CD4-positive, alpha-beta T cell treated with Interleukin-4 for 4 hours (primary cell): ENCODE measurements at places on chromosomes 4 and X.

DNA sequence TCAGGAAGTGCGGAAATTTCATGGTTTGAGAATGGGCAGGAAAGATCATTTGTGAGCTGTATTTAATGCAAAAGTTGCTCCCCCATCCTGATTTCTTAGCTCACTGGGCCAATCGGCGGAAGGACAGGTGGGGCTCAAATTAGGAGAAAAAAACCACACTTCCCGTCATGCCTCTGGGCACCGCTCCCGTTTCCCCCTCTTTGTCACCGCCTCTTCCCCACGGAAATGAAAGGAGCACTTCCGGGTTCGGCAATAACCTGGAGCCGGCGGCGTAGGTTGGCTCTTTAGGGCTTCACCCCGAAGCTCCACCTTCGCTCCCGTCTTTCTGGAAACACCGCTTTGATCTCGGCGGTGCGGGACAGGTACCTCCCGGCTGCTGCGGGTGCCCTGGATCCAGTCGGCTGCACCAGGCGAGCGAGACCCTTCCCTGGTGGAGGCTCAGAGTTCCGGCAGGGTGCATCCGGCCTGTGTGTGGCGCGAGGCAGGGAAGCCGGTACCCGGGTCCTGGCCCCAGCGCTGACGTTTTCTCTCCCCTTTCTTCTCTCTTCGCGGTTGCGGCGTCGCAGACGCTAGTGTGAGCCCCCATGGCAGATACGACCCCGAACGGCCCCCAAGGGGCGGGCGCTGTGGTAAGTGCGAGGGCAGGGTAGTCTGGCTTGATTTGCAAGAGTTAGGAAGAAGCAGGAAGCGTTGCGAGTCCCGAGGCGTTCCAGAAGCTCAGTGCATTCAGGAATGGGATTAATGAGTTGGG, at the start of gene TMEM33:
TSS of gene TMEM33 (plus strand) at position 529 of the 751 bp plus-strand sequence. CDS start at position 585, 56 bp downstream.
- DNase-seq = peak; percentile 86

- no peak for DNase-seq
Observed at GRCh38 chr4:99029852-99030251, 34.3 kb downstream of the METAP1 start.

DNA sequence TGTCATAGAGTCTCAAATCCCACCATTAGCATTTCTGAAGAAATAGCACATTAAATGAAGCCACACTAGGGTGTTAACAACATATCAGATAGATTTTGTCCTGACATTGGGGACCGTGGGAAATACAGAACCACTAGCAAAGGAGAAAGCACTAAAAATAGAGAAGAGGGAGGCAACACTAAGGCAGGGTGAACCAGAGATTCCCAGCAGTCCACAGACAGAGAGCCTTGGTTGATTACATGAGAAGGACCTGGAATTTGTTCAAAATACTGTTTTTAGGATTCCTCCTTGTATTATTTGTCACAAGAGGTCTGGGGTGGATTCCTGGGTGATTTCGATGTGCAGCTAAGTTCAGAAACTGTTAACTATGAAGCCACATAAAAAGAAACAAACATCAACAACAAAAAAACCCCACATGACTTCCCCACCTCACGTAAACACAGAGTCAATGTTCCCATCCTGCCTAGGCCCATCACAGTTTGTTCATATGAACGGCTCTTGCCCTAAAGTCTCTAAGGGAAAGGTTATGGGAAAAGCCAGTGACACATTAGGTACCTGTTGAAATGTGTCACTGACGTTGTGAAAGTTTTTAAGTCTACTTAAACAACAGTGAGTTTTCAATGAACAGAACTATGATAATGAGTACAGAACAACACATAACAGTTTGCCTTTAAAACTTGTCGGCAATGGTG, 23.6 kb upstream of the GRSF1 start:
- no peak for DNase-seq

DNA sequence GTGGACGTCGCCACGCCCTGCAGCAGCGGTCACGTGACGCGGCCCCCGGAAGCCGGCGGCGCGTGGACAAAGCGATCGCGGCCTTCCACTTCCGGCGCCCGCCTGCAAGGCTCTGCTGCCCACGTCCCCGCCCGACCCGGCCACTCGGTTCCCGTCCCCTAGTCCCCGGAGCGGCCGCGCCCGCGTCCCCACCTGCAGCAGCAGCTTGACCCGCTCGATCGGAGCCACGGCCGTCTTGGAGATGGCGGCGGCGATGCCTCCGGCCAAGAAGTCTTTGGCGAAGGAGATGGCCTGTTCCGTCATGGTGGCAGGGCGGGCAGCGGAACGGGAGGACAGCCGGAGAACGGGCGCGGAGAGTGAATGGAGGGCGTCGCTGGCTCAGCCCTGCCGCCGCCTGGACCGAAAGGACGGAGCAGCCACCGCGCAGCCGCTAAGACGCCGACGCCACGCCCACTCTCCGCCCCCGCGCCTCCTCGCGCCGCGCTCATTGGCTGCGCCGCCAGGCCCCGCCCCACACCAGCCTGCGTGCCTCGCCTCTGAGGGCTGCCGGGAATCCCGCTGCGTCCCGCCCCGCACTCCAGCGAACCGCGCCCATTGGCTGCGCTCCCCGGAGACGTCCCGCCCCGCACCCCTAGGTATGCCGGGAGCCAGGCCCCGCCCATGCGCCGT, at the start of gene SLC25A6:
TSS of gene SLC25A6 (minus strand) at position 407 of the 669 bp plus-strand sequence. CDS start at position 303, 104 bp downstream.
- peak; percentile 98 for DNase-seq

DNA sequence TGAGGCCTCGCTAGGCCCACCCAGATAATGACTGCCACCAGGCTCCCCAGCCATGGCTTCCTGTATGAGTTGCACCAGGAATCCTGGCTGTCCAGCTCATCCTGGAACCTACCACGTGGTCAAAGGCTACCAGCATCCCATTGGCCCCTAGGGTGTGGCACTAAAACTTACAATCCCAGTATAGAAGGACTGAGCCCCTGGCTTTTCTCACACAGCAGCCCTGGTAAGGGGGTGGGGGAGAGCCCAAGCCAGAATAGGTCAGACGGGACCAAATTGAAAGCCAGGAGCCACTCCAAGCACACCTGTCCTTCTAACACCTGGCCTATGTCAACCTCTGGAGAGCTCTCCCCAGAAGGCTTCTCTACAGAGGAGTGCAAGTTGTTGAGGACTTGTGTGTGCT, 269.3 kb upstream of the AGTR2 start:
- no peak for DNase-seq

DNA sequence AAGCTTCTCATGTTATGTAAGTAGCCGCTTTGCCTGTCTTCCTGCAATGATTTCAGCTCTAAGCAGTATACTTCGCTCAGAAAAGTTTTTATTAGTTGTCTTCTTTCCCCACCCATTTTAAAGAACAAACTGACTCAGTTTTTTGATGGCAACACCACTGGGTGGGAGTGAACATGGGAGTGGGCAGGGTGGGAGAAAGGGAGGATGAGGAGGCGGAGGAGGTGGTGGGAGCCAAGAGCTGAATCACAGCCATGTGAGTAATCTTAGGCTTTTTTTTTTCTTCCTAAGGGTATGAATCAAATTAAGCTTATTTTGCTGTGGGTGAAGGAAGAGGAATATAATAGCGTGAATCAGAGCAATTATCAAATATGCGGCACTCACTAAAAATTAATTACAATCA, 574.3 kb upstream of the DIPK2B start:
- DNase-seq = no peak

- DNase-seq = no peak
Observed at GRCh38 chrX:97016106-97016505, 132.4 kb downstream of the RPA4 start.

- DNase-seq = no peak
Observed at GRCh38 chr4:10008609-10009005, 12.7 kb downstream of the SLC2A9 start.

DNA sequence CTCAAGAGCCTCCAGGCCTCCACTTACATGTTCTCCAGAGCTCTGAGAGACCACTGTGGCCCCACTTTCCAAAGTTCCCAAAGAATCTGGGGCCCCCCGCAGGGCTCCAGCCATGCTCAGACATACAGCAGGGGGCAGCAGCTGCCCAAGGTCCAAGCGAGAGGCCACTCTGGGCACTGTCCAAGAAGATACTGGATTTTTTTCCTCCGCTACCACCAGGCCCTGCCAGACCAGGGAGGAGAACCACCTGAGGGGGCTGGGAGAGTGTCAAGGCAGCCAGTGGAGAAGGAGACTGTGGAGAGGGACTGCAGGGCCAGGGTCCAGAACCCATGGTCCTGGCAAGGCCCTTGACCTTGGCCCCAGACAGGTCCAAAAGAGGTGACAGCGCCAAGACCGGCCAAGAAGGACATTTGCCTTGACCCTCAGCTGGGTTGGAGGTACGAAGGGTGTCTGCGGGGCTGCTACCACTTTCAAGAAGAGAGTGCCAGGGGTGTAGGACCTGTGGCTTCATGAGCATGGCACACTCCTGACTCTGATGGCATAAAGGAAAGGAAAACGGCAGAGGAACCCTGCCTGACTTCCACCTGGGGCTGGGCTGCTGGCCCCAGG, 5.3 kb downstream of the EMD start:
- no peak for DNase-seq

- no peak for DNase-seq
Observed at GRCh38 chr4:54027311-54027710, 37.1 kb downstream of the CHIC2 start.

DNA sequence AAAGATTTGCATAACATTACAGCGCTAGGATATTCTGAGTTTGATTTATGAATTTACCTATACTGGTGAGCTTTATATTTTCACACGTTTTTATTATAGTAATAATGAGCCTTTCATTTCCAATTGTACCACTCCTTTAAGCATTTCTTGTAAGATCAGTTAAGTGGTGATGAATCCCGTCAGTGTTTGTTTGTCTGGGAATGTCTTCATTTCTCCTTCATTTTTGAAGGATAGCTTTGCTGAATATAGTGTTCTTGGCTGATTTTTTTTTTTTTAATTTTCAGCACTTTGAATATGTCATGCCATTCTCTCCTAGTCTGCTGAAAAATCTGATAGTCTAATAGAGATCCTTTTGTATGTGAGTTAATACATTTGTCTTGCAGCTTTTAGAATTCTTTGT, 70.1 kb downstream of the IL15 start:
- no peak for DNase-seq

GRCh38 chr4:31234494-31234893, 514.3 kb downstream of the PCDH7 start:
- DNase-seq = no peak

DNA sequence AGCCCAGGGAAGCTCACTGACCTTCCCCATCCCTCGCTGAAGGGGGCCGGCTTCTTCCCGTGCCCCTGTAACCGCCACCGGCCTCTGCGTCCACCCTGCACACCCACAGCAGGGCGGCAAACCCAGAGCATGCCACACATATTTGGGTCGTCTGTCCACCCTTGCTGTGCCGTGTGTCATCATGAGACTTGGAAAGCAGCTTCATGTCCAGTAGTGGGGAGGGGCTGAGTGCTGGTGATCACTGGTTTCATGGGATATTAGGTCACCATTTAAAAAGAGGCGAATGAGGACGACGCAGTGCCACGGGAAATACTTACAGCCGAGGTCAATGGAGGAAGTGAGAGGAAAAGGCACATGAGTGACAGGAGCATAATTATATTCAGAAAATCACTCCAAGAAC, 74.8 kb downstream of the HTRA3 start:
- DNase-seq = no peak

DNA sequence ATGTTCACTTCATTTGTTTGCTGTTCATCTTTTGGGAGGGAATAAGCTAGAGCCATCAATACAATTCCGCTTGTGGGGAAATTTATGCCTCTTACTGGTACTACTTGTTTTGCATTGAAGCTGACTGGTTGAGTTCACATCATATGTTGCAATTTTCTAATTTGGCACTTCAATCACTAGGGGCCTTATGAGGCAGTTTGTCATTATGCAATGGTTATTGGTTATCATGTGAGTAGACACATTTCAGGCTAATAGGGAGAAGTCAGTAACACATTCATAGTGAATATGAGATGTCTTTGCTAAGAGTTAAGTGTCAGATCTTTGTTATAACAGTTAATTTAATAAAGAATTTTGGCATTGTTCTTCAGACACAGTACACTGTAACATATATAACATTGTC, 5.0 kb downstream of the RPL36A start:
- no peak for DNase-seq

GRCh38 chr4:175875993-175876771, 64.1 kb upstream of the GPM6A start:
- no peak for DNase-seq

GRCh38 chrX:123581586-123581985, 151.3 kb downstream of the THOC2 start:
- DNase-seq = no peak

GRCh38 chr4:17894421-17894820, 83.6 kb downstream of the NCAPG start:
- no peak for DNase-seq

GRCh38 chr4:122963216-122963615, 40.8 kb upstream of the NUDT6 start:
- no peak for DNase-seq

- DNase-seq = peak; percentile 77
Observed at GRCh38 chr4:6250235-6250983, 19.2 kb upstream of the WFS1 start.

GRCh38 chrX:110204986-110205385, 112.9 kb downstream of the AMMECR1 start:
- DNase-seq = no peak
